Sigmoid colon (tissue), 7 donors: ENCODE measurements at places on chromosomes 2 and 18. TPM values are rescaled to one million over a fixed set of nuclear protein-coding genes. Genes with fewer than 3 reads are reported as not detected.

- no peak for DNase-seq
Observed at GRCh38 chr2:120269076-120269744, 16.6 kb downstream of the RALB start.

DNA sequence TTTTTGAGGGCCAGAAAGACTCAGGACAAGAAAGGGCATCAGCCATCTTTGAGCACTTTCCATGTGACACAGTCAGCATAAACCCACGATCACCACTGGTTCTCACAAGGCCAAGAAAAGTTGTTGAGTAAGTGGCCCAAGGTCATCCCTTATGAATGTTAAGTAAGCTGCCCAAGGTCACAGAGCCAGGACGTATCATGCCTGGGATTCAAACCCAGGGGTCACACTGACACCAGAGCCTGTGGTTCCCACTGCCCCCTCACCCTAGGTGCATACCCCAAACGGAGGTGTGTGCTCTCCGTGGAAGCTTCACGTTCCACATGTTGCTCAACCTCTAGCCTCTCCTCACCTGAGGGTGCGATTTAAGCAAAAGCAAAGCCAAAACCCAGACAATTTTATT lies 2.3 kb upstream of the CTIF start:
- DNase-seq = no peak

DNA sequence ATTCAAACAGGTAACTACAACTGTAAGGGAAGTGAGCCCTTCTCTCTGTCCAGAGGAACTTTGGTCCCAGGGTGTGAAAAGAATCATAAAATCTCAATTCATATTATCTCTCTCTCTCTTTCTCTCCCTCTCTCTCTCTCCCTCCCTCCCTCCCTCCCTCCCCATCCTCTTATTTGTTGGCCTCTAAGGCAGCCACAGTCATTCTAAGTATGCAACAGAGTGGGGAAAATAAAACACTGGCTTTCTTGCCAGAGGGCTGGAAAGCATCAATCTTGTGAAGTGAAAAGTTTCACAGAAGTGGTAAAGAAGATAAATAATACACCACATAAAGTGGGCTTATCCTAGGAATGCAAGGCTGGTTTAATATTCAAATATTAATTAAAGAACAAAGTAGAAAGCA lies 95.6 kb upstream of the KCNH7 start:
- no peak for DNase-seq

GRCh38 chr2:142688856-142689605 lies 188.4 kb upstream of the KYNU start:
- DNase-seq = no peak

DNA sequence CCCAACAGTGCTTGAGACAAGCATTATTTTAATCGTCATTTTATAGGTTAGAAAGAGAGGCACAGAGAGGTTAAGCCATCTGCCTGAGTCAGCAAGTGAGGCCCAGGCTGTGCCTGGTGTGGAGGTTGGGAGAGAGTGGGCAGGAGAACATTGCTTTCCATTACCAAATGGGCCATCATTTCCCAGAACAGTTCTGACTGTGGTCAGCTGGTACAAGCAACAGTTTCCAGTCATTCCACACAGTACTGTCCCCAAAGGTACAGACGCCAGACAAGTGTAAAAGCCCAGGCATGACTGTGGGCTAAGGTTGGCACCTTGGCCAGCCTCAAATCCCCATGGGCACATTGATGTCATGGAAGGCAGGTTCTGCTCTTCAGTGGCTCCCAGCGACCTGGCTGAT lies 98.2 kb upstream of the LCLAT1 start:
- no peak for DNase-seq

DNA sequence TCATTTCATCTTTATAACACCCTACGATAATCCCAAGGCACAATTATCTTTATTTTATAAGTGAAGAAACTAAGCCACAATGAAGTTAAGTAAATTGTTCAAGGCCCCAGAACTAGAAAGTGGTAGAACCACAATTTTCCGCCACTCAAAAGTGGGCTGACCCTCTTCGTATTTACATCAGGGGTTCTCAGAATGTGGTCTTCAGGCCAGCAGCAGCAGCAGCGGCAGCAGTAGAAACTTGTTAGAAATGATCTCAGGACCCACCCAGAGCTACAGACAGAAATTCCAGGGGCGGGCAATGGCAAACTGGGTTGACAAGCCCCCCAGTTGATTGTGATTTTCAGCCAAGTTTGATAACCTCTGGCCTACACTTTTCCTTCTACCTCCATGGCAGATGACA lies 62.8 kb downstream of the LBH start:
- DNase-seq = no peak

GRCh38 chr2:138028538-138028937 lies 64.3 kb downstream of the HNMT start:
- DNase-seq = no peak

DNA sequence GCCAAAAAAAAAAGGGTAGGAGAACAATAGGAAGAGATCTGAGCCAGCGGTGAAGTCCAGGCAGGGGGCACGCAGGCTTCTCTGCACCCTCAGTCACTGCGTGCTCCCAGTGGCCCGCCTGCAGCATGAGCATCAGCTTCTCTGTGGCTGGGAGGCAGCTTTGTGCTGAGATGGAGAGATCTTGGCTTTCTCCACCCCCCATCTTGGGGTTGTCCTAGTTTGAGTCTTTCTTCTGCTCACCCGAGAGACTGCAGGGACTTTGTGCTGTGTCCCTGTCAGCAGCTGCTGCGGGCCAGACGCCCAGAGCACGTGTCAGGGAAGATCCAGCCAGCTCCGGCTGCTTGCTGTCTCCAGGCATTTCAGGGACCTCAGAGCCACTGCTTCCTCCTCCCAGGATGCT lies 20.3 kb downstream of the TRAPPC12 start:
- peak; percentile 79 for DNase-seq

- DNase-seq = no peak
Observed at GRCh38 chr2:143730155-143730952, 601.1 kb downstream of the ARHGAP15 start.

DNA sequence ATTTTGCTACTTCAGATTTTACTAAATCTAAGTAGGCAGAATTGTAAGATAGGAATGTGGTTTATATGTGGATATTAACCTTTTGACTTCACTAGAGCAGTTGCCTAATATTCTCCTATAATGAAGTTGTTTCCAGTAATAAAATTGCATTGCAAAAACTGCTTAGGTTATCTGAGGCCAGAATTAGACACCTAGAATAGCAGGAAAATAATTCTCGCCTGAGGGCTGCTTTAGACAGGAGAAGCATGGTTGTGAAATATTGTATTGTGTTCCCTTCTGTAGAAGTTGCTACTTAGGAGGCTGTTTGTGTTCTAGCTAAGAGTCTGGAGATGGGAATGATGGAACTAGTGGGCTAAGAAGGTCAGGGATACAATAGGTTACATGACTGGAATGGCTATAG lies 146.3 kb downstream of the PLCL1 start:
- DNase-seq = no peak

- DNase-seq = no peak
Observed at GRCh38 chr2:229832510-229832898, 89.3 kb downstream of the TRIP12 start.

DNA sequence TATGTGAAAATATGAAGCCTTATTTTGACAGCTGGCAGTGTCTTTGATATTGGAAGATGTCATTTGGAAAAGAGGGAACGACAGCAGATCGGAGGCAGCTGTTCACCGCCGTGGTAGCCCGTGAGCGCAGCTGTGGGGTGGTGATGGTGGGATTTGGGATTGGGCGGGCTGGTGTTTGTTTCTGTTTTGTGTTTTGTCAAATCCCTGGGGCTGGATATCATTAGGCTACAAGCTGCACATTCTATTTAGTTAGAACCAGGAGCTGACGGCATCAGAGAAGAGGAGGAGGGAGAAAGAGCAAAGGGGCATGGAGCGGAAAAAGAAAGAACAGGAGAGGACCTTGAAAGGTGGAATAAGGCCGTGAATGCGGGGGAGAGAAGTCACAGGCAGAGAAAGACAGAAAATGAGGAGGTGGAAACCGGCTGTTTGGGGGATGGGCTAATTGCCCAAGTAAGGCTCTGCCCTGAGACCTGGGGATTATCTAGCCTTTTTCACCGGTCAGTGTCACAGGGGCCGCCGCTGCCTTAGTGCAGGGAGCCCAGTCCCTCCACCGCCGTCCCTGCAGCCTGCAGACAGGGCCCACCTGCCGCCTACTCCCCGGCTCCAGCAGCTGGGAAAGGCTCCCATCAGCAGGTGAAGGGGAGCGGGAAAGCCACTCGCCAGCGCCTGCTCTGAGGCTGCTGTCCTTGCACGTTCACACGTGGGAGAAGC lies 88.0 kb downstream of the ZCCHC2 start:
- no peak for DNase-seq

Gene PLCD4
- polyA plus RNA-seq = not detected

Gene CTNNA2
- polyA plus RNA-seq = not detected

Gene PROKR1
- polyA plus RNA-seq = not detected

Gene CLASP1
- polyA plus RNA-seq = 14.8 TPM

Gene UGT1A10
- polyA plus RNA-seq = 19.7 TPM

Gene CDH2
- 1.5 TPM for polyA plus RNA-seq

Gene STK17B
- polyA plus RNA-seq = 30.7 TPM
